ENCODE measurements at places on chromosomes 1 and 21.

GRCh38 chr1:233905416-233906051, 1.1 kb downstream of the SLC35F3 start:
- DNase-seq, result no peak

DNA sequence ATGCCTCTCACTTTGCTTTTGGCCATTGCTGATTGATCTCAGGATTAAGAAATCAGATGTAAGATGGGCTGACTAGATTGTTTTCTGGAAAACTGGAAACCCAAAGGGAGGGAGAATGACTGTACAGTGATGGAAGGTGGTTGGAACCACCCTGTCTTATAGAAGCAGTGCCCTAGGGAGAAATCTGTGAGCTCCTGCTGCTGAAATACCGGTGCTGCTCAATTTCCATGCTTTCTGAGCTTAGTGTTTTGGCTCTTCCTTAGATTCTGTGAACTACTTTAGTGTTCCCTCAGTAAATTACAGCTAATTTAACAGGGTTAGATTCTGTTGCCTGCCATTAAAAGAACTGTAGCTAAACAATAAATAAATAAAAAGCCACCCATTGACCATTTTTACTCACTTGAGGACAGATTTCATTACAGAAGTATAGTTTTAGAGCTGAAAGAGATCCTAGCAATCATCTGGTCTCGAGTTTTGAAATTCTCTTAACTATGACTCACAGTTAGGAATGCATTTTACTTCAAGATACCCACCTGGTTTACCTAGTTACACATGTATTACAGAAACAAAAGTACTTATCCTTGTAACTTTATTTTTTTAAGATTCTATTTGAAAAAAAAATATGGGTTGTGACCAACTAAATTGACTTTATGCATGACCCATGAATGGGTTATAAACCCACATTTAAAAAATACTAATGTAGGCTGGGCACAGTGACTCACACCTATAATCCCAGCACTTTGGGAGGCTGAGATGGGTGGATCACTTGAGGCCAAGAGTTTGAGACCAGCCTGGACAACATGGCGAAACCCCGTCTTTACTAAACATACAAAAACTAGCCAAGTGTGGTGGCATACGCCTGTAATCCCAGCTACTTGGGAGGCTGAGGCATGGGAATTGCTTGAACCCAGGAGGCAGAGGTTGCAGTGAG, 33.2 kb downstream of the CAMSAP2 start:
- no peak for DNase-seq

DNA sequence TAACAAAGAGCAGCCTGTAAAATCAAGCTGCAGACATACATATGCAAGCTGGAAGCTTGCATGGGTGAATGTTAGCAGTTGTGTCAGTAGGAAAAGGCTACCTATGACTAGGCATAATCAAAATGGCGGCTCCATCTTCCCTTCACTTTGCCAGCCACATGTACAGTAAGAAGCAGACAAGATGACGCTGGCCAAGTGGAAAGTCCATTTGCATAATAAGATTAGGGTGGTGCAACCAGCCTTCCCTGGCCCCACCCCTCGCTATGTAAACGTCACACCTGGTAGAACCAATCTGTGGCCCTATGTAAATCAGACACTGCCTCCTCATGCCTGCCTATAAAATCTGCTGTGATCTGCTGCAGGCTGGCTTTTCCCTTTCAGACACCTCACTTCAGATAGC, 171.9 kb upstream of the USP25 start:
- no peak for DNase-seq

- no peak for DNase-seq
Observed at GRCh38 chr1:33626801-33627200, 154.4 kb downstream of the ZSCAN20 start.

DNA sequence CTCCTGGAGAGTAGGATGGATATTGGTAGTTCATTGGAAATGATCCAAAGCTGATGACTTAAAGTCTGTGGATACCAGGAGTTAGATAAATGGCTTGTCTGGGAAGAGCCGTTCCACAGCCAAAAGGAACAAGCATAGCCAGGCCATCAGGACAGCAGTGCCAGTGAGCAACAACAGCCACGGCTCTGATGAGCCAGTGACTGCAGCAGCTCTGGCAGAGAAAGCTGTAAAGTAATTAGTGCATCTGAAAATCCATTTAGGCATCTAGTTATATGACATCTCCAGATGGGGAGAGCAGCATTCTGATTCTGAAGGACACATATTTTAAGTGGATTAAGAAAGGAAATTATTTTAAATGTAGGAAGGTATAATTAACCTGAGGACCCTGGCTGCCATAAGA, 256.2 kb upstream of the PLXNA2 start:
- no peak for DNase-seq

GRCh38 chr1:40338745-40339419, 21.8 kb upstream of the COL9A2 start:
- DNase-seq, result peak; percentile 89

- DNase-seq, result no peak
Observed at GRCh38 chr1:57249511-57249910, 174.3 kb downstream of the DAB1 start.

DNA sequence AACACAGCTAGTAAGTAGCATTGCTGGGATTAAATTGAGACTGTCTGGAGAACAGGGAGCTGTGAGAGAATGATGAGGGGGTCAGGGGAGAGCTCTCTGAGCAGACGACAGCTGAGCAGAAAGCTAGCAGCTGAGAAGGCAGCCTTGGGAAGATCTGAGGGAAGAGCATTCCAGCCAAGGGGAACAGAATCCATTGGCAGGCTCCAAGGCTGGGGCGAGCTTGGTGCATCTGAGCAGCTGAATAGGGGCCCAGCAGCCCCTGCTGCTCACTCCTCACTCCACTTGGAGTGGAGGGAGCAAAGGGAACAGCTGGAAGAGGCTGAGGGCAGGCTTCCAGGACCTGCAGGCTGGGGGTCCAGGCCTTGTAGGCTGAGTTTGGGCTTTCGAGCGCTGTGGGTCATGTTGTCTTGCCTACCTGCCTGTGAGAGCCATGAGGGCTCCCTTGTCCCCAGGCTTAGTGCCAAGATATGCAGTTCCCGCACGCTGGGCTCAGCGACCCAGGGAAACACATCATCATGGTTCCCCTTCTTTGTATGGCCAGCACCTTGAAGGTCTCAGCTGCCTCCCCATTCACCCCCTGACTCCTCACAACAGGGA, 10.5 kb downstream of the ACOT11 start:
- no peak for DNase-seq

DNA sequence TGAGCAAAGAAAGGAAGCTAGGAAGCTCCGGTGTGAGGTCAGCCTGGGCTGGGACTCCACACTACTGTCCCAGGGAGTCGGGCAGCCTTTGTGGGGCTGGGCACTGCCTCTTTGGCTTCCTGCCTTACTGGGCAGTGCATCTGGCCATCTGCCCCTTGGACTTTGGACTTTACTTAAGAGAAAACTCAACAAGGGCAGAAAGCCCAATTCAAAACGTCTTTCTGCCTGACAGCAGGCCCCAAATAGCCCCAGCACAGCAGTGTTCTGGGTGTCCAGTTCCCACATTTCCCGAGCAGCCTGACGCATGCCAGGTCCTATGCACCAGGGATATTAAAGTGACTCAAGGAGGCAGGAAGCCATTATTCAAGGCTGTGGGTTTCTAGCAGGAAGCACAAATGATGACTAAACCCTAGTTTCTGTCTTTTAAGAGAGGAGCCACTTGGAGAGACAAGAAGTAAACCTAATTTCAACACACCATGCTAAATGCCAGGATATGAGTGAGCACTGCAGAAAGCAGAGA, 37.9 kb upstream of the EDEM3 start:
- no peak for DNase-seq

DNA sequence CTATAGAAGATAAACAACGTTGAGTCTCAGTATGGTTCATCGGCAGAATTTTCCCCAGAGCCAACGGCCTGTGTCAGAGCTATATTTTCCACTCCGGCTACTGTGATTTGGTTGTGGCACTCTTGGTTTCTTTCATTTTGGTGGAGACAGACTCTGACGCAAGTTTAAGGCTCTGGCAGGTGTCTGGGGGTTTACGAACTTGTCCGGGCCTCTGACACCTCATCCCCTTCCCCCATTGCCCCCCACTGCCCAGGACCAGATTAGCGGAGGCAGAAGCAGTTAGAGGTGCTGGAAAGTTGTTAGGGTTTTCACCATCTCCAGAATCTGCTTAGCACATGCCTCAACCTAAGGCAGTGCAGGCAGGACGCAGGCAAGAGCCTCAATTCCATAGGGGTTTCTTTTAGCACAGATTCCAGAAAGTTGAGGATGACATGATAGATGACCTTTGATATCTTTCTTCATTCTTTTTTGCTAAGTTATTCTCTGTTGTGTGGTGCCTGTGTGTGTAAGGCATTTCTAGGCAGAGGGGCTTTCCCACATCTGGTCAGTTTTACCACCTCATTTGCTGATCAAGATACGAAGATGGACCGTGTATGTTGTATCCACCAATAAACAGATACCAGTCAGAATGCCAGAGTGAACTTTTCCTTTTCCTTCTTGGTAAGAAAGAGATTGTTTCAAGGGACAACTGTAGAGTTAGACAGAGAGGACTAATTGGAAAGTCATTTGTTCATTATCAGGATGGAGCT, 18.4 kb upstream of the IL10 start:
- DNase-seq, result no peak

DNA sequence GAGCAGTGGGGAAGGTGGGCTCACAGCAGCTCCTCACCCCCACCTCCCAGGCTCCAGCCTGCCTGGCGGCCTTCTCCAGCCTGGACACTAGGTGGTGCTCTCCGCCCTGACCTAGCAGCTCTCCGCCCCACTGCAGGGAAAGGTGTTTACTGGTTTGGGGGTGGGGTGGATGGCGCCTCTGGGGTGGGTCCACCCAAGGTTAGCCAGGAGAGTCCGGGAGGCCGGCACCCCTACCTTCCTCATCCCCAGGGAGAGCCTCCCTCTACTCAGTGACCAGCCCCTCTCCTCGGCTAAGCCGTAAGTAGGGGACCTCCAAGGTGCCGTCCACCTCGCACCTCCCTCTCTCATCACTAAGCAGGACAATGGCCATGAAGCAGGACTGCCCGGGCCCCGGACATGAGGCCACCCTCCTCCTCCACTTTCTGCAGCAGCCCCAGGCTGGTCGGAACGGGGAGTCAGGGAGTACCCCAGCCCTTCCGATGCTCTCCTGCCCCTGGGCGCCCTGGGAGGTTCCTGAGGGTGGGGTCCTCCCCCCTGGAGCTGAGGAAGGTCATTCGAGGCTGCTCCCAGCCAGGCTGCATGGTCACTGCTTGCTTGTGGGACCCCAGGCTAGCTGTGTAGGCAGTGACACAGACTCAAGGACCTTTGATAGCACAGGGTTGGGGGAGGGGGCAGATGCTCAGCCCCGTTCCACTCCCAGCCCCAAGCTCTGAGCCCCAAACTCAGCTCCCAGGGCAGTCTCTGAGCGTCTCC, 101.4 kb upstream of the VAMP3 start:
- DNase-seq, result peak; percentile 50

DNA sequence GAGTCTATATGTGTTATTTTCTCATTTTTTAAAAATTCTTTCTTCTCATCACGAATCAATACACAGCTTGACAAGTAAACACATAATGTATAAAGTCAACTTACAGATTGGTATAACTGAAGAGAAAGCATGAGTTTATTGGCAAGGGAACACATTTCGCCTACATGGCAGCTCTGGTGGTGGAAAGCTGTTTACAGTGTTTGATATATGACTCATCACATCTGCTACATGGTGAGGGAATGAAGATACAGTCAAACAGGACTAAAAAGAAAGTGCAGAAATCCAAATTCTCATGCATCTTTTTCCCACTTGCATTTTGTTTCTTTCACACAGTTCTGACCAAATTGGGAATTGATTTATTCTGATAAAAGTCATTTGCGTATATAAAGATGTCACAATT, 122.2 kb upstream of the ADGRL4 start:
- DNase-seq, result no peak

DNA sequence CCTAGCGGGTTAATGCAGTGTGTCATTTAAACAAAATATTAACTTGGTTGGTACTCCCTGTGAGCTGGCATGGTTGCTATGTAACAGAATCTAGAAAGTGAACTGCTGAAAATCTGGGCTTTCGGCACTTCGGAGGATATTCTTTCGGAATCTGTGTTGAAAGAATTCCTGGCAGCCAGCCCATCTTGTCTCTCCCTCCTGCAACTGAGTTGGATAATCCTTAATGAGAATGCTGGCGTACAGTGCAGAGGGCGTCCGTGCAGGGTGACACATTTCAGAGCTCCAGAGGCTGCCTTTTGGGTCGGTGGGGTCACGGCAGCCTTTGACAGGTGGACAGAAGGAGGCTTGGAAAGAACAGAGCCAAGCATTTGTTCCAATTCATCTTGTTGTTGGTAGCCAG, 3.7 kb downstream of the KAZN start:
- no peak for DNase-seq

DNA sequence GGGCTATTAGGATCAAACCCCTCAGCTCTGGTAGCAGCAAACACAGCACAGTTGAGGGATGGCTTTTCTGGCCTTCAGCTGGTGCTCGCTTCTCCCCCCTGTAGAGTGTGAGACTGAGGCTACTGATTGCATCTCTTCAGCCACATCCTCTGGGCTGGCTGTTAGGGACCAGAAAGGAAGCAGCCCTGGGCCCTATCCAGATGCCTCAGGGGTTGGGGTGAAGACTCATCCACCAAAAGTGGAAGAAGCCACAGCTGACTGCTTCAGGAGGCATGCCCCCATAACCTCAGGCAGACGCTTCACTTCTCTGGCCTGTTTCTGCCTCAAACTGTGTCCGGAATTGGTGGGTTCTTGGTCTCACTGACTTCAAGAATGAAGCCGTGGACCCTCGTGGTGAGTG, 6.2 kb upstream of the TMEM200B start:
- no peak for DNase-seq

DNA sequence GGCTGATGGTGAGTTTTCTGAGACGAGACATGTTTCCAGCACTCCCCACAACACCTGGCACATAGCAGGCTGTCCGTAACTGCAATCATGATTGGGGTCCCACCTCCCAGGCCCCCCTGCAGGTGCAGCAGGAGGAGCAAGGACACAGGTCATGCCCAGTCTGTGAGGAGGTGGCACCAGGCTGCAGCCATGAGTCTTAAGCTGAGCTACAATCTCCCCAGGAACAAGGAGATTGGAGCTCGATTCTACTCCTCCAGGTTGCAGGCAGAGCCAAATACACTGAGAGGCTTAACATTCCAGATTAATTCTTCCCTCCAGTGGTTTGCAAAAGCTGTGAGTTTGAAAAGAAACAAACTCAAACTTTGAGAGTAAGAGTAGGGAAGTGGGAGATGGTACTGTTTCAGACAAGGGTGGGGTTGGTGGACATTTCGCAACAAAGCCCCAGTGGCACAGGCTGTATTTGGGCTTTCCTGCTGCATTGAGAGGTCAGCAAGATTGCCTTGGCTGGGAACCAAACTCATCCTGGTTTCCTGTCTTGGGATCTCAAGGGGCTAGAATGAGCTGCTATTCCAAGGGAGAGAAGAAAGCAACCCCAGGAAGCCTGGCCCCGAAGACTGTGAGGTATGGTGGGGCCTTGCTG, 64.8 kb upstream of the GALNT2 start:
- no peak for DNase-seq

GRCh38 chr1:29179641-29180184, 2.0 kb downstream of the SRSF4 start:
- no peak for DNase-seq

Data from activated CD4-positive, alpha-beta T cell treated with anti-CD3 and anti-CD28 coated beads, Interleukin-2, amount 50 U/mL, for 4 hours (primary cell).